ENCODE measurements at places on chromosomes 1 and 21.
A peak's percentile ranks its signal among the peaks of the same experiment; 100 is the strongest.

DNA sequence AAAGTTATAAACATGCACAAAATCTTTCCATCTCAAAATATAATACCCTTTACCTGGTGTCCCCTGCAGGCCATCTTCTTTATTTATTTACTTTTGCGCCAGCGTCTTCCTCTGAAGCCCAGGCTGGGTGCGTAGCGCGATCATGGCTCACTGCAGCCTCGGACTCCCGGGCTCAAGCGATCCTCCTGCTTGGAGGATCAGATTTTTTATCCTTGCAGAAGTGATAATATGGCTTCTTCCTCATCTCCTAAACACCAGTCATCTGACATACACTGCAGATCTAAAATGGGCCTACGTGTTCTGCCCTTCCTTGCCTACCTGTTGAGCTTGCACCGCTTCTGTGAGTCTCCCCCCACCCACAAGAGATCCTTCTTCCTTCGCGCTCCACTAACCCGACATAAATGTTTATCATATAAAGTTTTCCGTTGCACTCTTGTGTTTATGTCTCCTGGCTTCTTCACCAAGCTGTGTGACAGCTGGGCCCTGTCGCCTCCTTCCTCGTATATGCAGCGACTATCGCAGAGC is 506 bp upstream of the SRP9 start:
- DNase-seq: no peak

DNA sequence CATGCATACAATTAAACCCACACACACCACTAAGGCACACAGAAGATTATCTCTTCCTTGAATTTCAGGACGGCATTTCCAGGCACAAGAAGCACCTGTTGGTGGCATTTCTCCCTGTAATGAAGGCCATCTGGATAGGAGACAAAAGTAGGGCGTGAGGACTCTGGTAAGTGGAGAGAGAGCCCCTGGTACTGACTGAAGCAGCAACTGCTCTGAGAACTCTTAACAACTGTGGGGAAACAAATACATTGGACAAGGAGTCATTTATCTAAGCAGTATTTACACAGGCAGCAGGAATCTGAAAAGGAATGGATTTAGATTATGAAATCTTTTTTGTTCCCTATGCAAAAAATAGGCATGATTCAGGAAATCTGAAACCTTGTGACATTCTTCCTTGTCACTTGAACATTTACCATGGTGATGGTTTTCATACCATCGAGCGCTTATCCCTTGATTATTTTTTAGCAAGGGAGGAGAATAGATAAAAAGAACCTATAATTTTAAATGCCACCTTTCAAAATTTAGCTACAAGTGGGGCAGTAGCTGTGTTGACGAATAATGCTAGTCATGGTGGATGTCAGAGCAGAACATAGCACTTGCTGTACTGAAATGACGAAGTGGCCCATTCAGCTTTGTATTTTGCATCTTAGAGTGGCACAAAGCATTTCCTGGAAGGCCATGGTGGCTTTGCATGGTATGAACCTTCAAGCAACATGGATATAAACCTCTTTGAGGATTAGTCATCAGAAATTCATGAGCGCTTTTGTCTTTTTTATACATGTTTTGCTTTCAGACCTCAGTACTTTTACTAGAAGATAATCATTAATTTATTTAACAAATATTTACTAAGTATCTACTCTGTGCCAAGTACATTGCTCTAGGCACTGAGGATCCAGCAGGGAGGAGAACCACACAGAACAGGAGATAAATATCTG is 362.0 kb downstream of the ADGRL2 start:
- no peak for DNase-seq

- DNase-seq: no peak
Observed at GRCh38 chr21:44533121-44533890, 6.7 kb downstream of the KRTAP10-1 start.

GRCh38 chr1:201223852-201224665 is 33.4 kb downstream of the IGFN1 start:
- DNase-seq: no peak

GRCh38 chr1:153547560-153548551 is 1.2 kb downstream of the S100A3 start:
- DNase-seq: no peak

GRCh38 chr1:42922687-42923366 is 35.8 kb downstream of the SLC2A1 start:
- no peak for DNase-seq

DNA sequence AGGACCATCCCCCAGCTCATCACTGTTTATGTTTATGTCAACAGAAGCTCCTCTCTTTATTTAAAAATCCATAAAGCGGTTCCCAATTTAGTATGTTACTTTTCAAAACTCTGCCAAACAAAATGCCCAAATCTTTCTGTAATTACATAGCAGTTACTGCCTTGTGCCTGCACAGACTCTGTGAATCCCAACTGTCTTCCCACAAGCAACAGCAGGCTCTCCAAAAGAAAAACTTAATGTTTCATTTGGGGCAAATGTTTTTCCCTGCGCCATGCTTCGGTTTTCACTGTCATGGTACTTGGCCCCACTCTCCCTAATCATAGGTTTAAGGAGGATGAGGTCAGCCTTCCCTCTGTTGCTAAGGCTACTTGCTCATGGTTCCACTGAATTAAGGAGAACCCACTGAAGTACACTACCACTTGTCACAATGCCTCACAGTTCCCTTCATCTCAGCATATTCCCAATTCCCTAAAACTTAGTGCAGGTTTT is 4.6 kb downstream of the COLGALT2 start:
- DNase-seq: no peak

DNA sequence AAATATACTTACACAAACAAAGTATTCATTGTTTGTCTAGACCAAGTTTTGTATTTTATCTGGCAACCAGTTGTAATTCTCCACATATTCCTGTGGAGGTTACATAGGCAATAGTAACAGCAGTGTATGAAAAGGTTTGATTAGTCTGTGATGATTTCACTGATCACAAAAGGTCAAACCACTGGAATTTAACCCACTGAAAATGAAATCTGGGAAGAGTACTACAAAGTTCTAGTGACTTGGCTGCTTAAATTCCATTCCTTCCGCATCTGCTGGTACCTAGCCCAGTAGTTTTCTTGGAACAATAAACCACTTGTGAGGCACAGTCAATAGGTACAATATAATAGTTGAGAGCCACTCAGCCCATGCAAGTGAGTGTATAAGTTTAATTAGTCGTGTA is 205.4 kb downstream of the NFIA start:
- no peak for DNase-seq

DNA sequence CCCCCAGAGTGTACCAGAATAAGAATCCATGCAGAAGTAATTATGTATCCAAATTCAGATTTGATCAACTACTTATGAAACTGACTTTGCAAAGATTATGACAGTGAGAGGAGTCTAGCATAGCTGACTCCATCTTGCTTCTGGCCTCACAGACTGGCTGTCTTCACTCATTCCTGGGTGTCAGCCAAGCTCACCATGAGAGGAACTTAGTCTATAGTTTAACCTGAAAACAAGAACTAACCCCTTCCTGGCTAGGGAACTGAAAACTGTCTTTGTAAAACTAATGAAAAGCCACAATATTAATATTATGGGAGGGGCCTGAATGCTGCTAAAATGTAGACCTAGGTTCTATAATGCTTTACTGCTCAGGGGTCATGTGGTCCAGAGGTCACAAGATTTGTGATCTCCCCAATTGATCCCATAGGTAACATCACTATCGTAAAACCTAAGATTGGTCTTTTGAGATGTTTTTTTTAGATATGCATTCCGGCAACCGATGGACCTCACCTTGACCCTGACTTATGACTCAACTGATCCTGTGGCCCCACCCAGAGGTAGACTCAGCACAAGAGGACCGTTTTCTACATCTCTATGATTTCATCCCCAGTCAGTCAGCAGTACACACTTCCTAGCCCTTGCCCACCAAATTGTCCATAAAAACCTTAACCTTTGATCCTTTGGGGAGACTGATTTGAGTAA is 55.2 kb downstream of the ATP1B1 start:
- DNase-seq: no peak

- no peak for DNase-seq
Observed at GRCh38 chr1:1596493-1597274, 3.3 kb downstream of the FNDC10 start.

DNA sequence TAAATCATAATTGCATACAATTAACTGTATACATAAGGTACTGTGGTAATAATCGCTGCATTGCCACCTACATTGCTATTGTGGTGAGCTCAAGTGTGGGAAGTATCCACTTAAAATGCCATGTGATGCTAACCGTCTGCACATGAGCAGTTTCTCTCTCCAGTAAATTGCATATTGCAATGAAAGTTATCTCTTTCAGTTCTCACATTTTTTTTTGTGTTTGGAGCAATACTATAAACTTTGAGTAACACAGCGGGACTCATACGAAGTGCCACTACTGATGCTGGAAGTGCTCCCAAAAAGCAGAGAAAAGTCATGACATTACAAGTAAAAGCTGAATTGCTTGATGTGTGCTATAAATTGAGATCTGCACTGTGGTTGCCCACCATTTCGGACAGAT is 38.5 kb downstream of the DISC1 start:
- DNase-seq: no peak

DNA sequence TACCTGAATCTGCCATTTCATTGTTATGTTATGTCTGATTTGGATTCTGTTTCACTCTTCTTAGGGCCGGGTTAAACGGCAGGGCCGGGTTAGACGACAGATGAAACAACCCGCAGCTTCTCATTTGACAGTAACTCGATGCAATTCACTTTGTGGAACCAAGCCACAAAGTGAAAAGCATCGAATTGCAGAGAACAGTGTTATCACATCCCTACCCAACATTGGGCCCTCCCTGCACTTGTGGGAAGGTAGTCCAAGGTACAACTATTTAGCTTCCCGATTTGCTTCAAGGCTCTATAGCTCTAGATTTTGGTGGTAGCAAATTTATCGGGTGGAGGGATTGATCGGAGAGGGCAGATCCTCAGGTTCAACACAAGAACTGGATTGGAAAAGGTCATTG is 17.0 kb downstream of the SON start:
- DNase-seq: no peak

DNA sequence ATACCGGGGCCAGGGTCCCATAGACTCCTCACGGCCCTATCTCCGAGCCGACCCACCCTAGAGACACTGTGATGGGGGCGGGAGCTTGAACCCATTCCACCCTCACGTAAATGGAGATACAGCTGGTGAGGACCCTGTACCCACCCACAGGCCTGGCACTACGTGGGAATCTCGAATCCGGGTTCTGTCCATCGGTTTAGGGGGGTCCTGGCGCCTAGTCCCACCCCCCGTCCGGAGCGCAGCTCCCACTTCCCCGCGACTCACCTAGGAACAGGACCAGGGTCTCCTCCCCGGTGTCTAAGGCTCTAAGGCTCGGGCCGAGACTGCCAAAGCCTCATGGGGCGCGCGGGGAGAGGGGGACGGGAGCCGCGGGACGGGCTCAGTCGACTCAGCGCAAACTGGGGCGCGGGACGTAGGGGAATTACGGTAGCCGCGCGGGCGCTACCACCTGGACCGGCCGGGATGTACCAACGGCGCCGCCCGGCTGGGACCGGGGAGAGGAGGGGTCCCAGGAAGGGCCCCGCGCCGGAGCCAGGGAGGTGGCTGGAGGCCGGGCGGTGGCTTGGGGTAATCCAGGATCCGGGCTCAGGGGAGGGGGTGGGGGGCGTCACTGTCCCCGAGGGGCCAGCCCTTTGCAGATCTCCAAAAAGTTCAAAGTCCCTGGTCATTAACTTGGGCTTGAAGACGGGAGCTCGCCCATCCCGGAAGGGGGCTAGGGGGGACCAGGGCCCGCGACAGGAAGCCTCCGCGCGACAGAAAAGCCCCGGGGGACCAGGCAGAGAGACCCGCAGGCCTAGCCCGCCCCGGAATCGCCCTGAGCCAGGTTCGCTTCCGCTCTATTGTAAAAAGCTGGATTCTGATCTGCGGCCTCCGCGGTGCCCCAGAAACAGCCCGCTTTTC is 1.0 kb downstream of the PLEKHG5 start:
- peak; percentile 63 for DNase-seq

DNA sequence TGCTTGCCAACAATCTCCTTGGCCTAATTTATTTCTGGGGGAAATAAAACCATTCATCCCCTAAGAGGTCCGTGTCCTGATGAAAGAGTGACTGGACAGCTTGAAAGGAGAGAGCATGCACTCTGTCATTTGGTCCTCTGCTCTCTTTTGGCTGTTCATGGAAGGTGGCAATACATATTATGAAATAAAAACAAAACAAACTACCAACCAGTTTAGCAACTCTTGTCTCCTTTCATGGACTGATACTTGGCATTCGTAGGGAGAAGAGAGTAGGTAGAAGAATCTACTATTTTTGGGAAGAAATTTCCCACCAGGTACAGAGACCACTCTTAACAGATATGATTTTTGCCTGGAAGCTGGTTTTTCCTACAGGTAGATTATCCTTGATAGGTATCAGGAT is 746 bp upstream of the C1orf116 start:
- no peak for DNase-seq

- DNase-seq: no peak
Observed at GRCh38 chr1:224259986-224260385, 70.0 kb downstream of the NVL start.

- DNase-seq: no peak
Observed at GRCh38 chr1:43768168-43768567, 60.8 kb downstream of the ST3GAL3 start.

DNA sequence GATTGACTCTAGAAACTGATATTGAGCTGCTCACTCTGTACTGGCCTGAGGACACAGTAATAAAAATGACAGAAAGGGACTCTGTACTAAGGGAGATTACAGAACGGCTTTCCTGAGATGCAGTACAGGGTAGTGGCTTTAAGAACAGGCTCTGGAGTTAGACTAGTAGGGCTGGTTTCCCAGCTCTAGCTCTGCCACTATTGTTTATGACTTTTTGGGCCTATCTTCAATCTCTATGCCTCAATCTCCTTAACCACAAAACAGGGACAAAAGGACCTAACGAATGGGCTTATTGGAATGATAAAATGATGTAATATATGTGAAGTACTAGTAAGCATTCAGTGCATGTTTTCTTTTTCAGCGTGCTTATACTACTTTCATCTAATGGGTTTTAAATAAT is 1.4 kb downstream of the DEPDC1 start:
- no peak for DNase-seq

DNA sequence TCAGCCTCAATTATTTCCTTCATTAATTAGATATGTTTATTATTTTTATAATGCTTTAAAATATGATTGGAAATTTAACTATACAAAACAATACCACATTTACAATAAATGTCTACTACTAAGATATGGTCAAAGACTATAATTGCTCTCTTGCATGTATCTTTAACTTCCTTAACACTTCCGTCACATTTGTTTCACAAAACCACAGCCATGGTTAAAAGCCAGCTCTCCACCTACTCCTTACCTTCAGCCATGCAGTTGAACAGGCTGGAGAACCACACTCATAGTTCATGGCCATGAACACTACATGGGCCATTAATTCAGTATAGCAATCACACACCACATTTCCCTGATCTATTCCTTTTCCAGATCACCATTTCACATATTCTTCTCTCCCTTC is 72.2 kb downstream of the NME7 start:
- DNase-seq: no peak

DNA sequence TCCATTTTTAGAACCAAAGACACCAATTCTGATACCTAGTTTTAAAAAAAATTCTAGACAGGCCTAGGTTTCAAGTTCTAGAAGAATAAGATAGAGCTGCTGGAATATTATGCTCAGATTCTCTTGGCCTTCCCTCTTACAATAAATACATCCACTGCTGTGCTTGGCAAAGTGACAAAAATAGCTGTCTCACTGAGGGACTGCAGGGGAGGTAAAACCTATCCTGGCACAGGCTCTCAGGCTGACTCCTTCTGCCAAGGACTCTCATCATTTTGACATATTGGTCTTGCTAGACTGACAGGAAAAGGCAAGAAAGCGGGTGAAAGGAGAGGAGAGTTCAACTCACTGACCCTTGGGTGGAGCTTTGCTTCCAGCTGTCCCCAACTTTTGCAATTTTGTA is 197.0 kb upstream of the LHX8 start:
- DNase-seq: no peak
